ENCODE measurements at places on chromosomes 6 and 20. TPM values are rescaled to one million over a fixed set of nuclear protein-coding genes. Genes with fewer than 3 reads are reported as not detected.
A peak's percentile ranks its signal among the peaks of the same experiment; 100 is the strongest.

The PIM1 gene
- total RNA-seq: 81.8 TPM

The PERP gene
- total RNA-seq: 70.9 TPM

The RREB1 gene
- total RNA-seq: 47.7 TPM

The SAPCD1 gene
- total RNA-seq: 0.76 TPM

The TRIM15 gene
- not detected for total RNA-seq

The SLC17A5 gene
- total RNA-seq: 3.3 TPM

GRCh38 chr20:46349035-46349741 is 40.9 kb upstream of the CDH22 start:
- DNase-seq: peak; percentile 41

DNA sequence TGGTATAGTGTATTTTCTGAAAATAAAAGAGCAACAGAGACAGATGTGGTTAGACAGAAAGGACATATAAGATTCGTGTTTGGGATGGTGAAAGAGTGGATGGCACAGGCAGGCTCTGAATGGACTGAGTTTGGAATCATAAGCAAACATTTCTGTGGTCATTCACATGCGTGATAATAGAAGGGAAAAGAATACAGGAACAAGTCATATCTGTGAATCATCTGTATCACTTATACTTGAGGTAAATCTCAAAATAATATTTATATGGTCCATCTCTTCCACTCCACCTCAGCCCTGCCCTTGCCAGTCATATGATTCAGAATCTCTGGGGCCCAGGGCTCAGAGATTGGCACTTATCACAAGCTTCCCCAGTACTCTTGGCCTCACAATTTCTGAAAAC is 535.1 kb downstream of the BCKDHB start:
- no peak for DNase-seq

DNA sequence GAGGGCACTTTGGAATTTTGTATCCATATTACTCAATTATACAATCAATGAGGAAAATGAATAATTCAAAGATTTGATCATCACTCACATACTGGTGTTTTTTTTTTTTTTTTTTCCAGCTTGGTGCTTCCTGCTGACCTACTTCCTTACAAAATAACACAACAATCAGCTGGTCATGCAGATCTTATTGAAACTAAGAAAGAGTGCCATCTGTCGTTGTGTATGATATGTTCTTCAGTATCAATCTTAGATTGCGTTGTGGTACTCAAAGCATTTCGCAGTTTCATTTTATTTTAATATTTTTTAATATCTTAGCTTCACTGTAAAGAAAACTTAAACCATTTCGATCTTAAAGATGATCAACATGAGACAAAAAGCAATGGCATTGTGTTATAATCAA is 155.6 kb downstream of the OGFRL1 start:
- DNase-seq: no peak

GRCh38 chr20:46720776-46721425 is 11.5 kb downstream of the SLC2A10 start:
- DNase-seq: no peak

DNA sequence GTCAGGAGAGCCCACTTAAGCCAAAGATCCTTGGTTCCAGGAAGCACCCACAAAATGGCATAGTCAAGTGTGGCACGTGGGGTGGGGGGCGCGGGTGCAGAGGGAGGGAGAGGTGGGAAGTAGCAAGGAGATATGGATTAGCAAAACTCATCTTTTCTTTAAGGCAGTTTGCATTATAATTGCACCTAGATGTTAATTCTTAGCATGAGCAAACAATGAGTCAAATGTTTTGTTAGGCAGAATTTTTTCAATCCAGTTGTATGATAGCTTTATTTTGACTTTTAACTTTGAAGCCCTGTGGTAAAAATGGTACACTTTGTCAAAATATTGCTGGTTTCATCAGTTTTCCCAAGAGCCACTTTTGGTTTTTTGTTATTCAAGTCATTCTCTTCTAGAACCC is 15.0 kb downstream of the SCAND1 start:
- DNase-seq: no peak

GRCh38 chr20:35618263-35619131 is 2.9 kb downstream of the SPAG4 start:
- no peak for DNase-seq

- DNase-seq: no peak
Observed at GRCh38 chr6:169240125-169240524, 13.5 kb downstream of the THBS2 start.

GRCh38 chr20:52888096-52888495 is 84.1 kb upstream of the TSHZ2 start:
- no peak for DNase-seq

DNA sequence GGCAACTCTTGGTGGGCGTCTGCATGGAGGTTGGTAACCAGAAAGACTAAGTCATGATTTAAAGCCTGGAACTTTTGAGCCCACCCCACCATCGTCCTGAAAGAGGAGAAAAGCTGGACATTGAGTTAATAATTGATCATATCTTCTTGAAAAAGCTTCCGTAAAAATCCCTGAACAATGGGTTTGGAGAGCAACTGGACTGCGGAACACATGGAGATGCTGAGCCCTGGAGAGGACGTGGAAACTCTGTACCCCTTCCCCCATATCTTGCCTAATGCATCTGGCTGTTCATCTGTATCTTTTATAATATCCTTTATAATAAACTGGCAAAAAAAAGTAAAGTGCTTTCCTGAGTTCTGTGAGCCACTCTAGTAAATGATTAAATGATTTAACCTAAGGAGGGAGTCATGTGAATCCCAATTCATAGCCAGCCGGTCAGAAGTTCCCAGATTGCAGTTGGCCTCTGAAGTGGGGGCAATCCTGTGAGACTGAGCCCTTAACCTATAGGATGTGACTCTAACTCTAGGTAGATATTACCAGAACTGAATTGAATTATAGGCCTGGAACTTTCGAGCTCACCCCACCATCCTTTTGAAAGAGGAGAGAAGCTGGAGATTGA is 26.5 kb upstream of the LGSN start:
- no peak for DNase-seq

DNA sequence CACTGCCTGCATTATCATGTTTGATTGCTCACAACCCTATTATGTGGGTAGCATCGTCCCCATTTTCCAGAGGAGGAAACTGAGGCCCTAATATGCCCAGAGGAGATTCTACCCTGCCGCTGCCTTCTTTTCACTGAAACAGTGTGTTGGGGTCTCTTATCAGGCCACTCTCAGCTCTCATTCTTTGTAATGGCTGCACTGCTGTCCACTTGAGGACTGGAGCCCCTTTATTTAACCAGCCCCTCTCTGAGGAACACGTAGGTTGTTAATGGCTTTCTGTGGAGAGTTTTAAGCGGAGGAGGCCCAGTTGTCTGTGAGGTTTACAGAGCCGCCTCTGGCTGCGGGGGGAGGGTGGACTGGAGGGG is 32.5 kb downstream of the SRC start:
- no peak for DNase-seq

DNA sequence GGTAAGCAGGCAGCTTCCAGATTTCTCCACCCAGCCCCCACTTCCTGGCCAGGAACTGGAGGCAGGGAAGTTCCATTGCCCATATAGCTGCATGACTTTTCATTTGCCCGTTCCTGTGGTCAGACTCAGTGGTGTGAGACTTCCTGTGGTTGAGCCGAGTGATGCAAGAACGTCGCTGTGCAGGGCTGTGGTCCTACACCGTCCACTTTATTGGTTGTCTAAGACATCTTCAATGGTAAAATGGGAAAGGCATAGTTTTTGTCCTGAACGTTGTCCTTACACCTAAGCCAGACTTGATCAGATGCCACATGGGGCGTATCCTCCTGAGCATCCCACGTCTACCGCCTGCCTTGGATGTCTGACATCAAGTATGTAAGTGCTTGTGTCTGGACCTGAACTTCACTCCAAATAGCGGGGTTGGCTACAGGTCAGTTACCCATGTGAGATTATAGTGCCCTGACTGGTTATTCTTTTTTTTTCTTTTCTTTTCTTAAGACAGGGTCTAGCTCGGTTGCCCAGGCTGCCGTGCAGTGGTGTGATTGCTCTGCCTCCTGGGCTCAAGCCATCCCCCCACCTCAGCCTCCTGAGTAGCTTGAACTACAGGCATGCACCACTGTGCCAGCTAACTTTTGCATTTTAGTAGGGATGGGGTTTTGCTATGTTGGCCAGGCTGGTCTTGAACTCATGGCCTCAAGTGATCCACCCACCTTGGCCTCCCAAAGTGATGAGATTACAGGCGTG is 25.9 kb upstream of the GTSF1L start:
- peak; percentile 67 for DNase-seq

GRCh38 chr20:57126481-57127092 is 139.9 kb downstream of the BMP7 start:
- DNase-seq: no peak

DNA sequence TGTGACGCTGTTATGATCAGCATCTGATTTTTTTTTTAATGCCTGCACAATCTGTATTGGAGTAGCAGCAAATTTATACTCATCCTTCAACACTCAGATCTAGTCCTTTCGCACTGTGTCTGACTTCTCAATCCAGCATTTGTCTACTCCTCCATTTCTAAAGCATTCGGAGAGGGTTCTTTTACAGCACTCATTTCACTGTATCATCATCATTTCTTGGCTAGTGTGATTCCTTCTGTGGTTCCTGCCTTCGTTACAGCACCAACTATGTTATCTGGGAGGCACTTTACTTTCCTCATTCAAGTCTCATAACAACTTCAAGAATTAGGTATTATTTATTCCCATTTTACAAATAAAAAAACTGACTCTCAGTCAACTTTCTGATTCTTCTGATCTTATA is 18.0 kb downstream of the NUDT3 start:
- DNase-seq: no peak

GRCh38 chr20:11906626-11907480 is 10.8 kb upstream of the BTBD3 start:
- no peak for DNase-seq

GRCh38 chr20:57399587-57400155 is 8.5 kb downstream of the RBM38 start:
- DNase-seq: peak; percentile 69
